ENCODE measurements at places on chromosomes 6 and 20. TPM values are rescaled to one million over a fixed set of nuclear protein-coding genes. Genes with fewer than 3 reads are reported as not detected.

The ZNF184 gene
- 10.7 TPM for total RNA-seq

The DLK2 gene
- total RNA-seq = 3.5 TPM

The IRF4 gene
- 3.3 TPM for total RNA-seq

The LST1 gene
- total RNA-seq = 18.9 TPM

DNA sequence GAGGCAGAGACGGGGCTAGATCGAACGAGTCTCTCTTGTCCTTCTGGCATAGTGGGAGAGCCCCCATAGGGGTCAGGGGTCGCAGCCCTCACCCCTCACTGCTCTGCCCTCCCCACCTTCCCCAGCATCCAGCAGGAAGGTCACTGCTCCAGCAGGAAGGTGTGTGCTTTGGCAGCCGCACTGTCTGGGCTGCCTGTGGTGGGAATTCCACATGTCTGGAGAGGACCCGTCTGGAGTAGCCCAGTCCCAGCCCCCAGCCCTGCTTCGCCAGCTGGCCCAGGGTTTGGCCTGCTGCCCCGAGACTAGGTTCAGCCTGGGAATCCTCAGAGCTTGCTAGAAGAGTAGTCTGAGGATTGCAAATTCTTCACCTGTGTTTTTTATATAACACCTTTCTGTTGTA, 2.5 kb upstream of the R3HDML start:
- H3K27ac ChIP-seq = no peak overlapping the region
- no peak for DNase-seq
- no peaks in the 10 kb centered on the region for H3K36me3 ChIP-seq
- H3K4me3 ChIP-seq = no peak overlapping the region
- no peaks in the 10 kb centered on the region for H3K27me3 ChIP-seq
- H3K4me1 ChIP-seq = no peaks in the 10 kb centered on the region

GRCh38 chr6:111354758-111355555, 128.1 kb downstream of the REV3L start:
- H3K4me3 ChIP-seq = no peak overlapping the region
- no peaks in the 10 kb centered on the region for H3K4me1 ChIP-seq
- no peak for DNase-seq

GRCh38 chr6:93079061-93079460, 340.3 kb downstream of the EPHA7 start:
- H3K27me3 ChIP-seq = no peaks in the 10 kb centered on the region
- H3K4me1 ChIP-seq = peaks cover 5% of the 10 kb centered on the region
- DNase-seq = no peak
- no peaks in the 10 kb centered on the region for H3K36me3 ChIP-seq

DNA sequence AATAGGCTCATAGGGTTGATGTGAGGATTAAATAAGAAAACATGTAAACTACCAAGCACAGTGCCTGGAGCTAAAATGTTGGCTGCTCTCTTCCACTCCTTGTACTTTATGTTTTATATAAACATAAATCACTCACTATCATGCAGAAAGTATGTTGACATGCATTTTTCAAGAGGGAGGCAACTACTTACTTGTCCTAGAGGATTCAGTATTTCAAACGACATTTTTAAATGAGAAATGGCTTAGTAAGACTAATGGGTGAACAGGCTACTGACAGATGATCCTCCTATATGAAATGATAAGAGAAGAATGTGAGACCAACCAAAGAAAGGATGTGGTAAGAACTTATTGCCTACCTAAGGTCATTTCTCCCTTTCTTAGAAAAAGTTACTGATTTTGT, 21.0 kb downstream of the LATS1 start:
- H3K27me3 ChIP-seq = no peaks in the 10 kb centered on the region
- peaks cover 22% of the 10 kb centered on the region for H3K4me1 ChIP-seq
- no peak overlapping the region for H3K27ac ChIP-seq
- H3K36me3 ChIP-seq = peaks cover 43% of the 10 kb centered on the region

DNA sequence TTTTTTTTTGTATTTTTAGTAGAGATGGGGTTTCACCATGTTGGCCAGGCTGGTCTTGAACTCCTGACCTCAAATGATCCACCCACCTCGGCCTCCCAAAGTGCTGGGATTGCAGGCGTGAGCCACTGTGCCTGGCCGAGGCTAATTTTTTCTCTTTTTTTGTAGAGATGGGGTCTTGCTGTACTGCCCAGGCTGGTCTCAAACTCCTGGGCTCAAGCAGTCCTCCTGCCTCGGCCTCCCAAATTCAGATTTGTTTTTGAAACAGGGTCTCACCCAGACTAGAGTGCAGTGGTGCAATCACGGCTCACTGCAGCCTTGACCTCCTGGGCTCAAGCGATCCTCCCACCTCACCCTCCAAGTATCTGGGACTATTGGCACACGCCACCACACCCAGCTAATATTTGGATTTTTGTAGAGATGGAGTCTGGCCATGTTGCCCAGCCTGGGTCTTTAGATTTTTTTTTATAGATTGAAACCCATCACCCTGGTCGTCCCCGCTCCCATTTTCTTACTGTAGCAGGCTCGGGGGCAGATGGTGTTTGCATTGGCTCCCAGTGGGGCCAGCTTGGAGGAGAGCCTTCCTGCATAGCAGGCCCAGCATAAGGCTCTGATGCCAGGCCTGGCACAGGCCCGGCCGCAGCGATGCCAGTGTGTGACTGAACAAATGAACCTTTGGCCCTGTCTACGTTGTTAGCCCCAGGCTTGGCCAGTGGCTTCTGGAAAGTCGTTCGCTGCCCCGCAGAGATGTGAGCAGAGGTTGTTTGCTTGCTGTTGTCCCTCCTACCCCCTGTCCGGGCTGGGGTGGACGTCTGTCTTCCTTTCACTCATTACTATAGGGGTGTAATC, 4.3 kb upstream of the MTG2 start:
- H3K4me1 ChIP-seq = peaks cover 2% of the 10 kb centered on the region
- no peak for DNase-seq
- no peaks in the 10 kb centered on the region for H3K36me3 ChIP-seq
- H3K4me3 ChIP-seq = no peak overlapping the region
- no peaks in the 10 kb centered on the region for H3K27me3 ChIP-seq
- H3K27ac ChIP-seq = no peak overlapping the region

DNA sequence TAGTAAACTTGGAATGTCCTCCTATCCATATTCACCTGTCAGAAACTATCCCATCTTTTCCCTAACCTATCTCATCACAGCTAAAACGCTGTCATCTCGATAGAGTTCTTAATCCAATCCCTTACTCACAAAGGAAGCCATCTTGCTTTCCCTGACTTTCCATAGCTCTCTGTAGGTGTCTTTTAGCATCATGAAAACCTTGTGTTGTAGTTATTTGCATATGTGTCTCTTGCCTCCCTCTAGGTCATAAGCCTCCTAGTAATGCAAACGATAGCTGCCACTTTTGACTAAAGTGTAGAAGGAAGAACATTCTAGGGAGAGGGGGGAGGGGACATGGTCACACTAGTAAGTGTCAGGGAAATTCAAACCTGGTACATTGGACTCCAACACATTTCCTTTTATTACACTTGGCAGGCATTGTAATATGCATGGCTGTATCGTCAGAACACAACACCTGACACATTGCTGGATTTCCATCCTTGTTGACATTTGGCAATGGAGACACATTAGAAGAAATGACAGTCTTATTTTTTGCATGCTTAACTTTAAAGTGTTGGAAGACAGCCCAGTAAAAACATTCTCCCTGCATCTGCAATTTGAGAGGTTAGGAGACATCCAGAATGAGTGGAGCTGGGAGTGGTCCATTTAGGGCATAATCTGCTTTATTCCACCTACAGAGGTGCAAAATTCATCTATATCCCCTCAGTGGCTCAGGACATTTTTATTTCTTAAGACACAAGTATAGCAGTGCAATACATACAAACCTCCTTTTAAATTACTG, 283.4 kb downstream of the HAO1 start:
- no peak overlapping the region for H3K27ac ChIP-seq
- no peak for DNase-seq
- H3K36me3 ChIP-seq = no peaks in the 10 kb centered on the region

Data from tibial nerve (tissue), 4 donors.